ENCODE measurements at places on chromosomes 12 and 14. TPM values are rescaled to one million over a fixed set of nuclear protein-coding genes. Genes with fewer than 3 reads are reported as not detected.

RFX4 gene
- polyA plus RNA-seq = not detected

DNA sequence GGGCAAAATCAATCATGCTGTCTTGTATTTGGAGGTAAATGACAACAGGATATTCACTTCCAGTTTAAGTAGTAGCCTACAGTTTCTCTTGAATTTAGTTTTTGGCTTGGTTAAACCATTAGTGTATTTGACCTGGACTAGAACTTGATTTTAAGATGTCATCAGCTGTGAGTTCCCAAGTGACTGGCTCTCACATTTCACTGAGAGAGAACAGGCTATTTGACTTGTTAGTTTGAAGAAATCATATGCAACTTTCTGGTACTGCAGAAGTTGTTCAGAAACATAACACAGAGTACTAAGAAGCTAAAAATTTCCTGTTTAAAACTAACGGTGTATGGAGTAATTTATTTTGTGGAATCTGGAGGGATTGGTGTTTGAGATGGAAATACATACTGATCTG, 22.3 kb downstream of the MNAT1 start:
- no peak overlapping the region for H3K27ac ChIP-seq
- H3K36me3 ChIP-seq = no peaks in the 10 kb centered on the region
- no peak for DNase-seq
- H3K27me3 ChIP-seq = no peaks in the 10 kb centered on the region
- no peak overlapping the region for H3K4me3 ChIP-seq

DNA sequence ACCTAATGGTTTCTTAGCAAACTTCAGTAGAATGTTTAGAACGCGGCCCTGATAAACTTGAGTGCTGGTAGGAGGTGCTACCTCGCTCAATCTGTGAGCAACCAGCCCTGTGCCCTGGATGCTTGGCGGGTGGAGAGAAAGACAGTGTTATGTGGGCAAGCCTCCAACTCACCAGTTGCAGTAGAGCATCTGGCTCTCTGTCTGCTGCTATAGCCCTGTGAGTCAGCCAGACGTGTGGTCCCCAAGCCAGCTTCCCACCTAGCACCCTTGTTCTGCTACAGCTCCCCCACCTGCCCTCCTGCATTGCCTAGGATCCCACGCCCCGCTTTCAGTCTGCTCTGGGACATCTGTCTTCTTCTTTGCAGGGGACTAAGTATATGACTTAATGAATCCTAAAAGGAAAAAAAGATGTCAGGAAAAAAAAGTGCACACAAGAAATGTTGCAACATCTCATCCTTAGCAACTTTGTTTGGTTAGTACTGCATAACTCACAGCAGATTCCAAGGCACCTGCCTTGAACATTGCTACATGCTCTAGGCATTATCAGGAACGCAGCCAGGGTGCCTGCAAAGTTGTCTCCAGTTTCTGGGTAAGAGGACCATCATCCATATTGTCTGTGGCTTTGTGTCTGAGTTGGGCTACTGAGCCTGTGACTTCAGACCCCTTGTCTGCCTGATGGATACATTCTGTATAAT, 13.6 kb downstream of the SNRNP35 start:
- no peak overlapping the region for H3K4me3 ChIP-seq
- no peaks in the 10 kb centered on the region for H3K27me3 ChIP-seq
- no peak for DNase-seq
- no peak overlapping the region for H3K27ac ChIP-seq

DNA sequence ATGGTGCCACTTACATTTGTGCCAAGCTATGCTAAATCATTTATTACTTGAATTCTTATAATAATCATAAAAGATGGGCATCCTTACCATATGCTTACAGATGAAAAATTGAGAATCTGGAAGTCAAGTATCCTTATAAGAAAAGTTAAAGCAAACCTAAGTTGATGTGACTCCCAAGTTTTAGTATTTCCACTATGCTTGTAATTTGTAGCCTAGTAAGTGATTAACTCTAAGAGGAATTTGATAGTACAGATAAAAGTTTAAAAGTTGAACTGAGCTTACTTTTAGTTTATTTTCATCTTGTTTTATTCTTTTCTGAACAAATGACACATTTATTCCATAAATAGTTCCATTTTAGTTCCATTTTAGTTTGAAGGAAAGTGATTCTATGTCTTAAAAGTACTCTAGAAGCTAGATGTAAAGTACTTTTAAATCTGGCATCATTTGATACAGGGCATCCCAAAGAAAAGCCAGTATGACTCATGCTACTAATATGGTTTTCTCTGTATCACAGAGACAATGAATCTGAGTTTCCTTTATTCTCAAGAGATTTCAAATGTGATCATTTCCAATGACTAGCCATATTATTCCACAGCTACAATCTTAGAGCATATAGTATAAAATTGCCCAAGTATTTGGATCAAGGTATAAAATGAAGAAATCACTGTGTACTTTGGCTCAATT, 596.0 kb downstream of the SLC16A7 start:
- H3K27me3 ChIP-seq = no peaks in the 10 kb centered on the region
- no peaks in the 10 kb centered on the region for H3K36me3 ChIP-seq
- no peaks in the 10 kb centered on the region for H3K4me1 ChIP-seq
- DNase-seq = no peak
- H3K27ac ChIP-seq = no peak overlapping the region
- H3K4me3 ChIP-seq = no peak overlapping the region

Data from B cell (primary cell).